ENCODE measurements at places on chromosomes 2 and 18. TPM values are rescaled to one million over a fixed set of nuclear protein-coding genes. Genes with fewer than 3 reads are reported as not detected.
A peak's percentile ranks its signal among the peaks of the same experiment; 100 is the strongest.

- DNase-seq = no peak
- H3K4me1 ChIP-seq = peaks cover 34% of the 10 kb centered on the region
- H3K27me3 ChIP-seq = no peaks in the 10 kb centered on the region
Observed at GRCh38 chr2:204667990-204668389, 122.7 kb downstream of the PARD3B start.

- peaks cover 4% of the 10 kb centered on the region for H3K27me3 ChIP-seq
- no peaks in the 10 kb centered on the region for H3K4me1 ChIP-seq
- DNase-seq = no peak
- no peak overlapping the region for H3K27ac ChIP-seq
Observed at GRCh38 chr18:50751947-50752346, 67.9 kb downstream of the MRO start.

Gene SERPINB2
- total RNA-seq = 0.74 TPM

Gene ACTG2
- total RNA-seq = 78.8 TPM

GRCh38 chr2:232535761-232536530 is 3.5 kb upstream of the CHRNG start:
- no peaks in the 10 kb centered on the region for H3K27me3 ChIP-seq
- H3K36me3 ChIP-seq = no peaks in the 10 kb centered on the region
- no peak overlapping the region for H3K27ac ChIP-seq
- H3K4me1 ChIP-seq = no peaks in the 10 kb centered on the region
- H3K4me3 ChIP-seq = no peak overlapping the region

GRCh38 chr2:231709636-231709980 is 1.3 kb downstream of the PTMA start:
- peaks cover 56% of the 10 kb centered on the region for H3K36me3 ChIP-seq
- peak overlapping the region; percentile 88 for H3K4me3 ChIP-seq
- DNase-seq = no peak
- no peaks in the 10 kb centered on the region for H3K27me3 ChIP-seq
- H3K4me1 ChIP-seq = peaks cover 62% of the 10 kb centered on the region
